ENCODE measurements at places on chromosomes 7 and 10.

GRCh38 chr10:4515721-4516120 lies 310.3 kb upstream of the AKR1E2 start:
- no peak for DNase-seq

DNA sequence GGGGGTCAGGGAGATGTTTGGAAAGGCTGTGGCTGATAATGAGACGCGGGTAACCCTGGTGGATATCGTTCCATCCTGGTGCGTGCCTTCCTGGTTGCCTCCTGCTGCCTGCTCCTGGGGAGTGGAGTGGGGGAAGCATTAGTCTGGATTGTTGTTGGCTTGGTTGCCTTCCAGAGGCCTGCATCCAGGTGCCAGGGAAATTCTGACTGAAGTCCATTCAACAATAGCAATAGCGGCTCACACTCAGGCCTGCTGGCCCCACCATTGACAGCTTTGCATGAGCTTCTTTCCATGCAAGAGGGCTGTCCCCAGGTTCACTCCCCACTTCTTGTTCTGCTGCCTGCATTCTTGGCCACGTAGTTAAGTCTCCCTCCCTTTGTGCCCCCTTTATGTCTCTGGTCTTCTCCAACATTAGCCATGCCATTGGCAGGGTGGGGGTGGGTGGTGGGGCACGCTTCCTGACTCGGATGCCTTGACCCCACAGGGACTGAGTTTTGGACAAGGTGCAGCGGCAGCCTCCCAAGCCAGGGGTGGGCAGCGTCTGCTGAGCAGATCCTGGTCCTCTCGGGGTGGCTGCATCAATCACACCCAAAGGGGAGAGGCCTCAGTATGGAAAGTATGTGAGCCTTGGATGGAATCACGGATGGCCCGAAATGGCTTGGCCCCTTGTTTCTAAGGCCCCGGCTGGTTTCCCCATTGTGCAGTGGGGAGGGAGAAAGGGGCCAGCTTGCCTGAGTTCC lies 150.2 kb downstream of the GRK5 start:
- no peak for DNase-seq

- no peak for DNase-seq
Observed at GRCh38 chr10:118742032-118742431, 12.7 kb downstream of the CACUL1 start.

- no peak for DNase-seq
Observed at GRCh38 chr7:123410273-123410904, 124.0 kb downstream of the IQUB start.

- no peak for DNase-seq
Observed at GRCh38 chr10:66838656-66839055, 87.2 kb upstream of the LRRTM3 start.

Data from stimulated activated CD4-positive, alpha-beta T cell treated with anti-CD3 and anti-CD28 coated beads, Interleukin-4, amount 100 ng/mL, for 4 hours (primary cell).